ENCODE measurements at places on chromosomes 16 and 17.

GRCh38 chr16:11583166-11583565 lies 3.6 kb downstream of the LITAF start:
- DNase-seq, result no peak

DNA sequence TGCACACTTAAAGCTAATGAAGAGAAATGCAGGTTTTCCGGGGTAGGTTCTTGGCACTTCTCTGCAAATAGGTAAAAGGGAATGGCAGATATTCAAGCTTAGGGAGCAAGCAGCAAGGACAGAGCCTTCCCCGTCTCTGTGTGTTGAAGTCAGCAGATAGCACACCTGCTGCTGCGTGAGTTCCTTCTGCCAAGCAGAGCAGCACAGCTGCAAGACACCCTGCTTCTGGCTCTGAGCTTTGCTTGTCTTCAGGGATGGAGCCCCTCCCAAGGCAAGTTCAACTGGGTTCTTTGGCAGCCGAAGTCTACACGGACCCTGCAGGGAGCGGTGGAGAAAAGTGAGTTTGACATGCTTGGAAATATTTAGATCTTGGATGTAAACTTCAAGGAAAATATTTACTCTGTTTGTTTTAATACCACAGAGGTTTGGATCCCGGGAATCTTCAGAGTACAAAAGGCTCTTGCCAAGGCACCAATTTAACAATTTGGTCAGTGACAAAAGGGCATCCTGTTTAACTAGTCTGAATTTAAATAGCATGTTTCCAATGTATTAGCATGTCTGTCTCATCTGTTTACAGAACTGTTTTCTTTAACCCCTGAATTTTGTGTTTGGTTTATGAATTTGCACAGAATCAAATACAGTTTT lies 113.4 kb upstream of the KCNJ16 start:
- no peak for DNase-seq

GRCh38 chr17:68634345-68634876 lies 33.2 kb upstream of the FAM20A start:
- DNase-seq, result no peak

DNA sequence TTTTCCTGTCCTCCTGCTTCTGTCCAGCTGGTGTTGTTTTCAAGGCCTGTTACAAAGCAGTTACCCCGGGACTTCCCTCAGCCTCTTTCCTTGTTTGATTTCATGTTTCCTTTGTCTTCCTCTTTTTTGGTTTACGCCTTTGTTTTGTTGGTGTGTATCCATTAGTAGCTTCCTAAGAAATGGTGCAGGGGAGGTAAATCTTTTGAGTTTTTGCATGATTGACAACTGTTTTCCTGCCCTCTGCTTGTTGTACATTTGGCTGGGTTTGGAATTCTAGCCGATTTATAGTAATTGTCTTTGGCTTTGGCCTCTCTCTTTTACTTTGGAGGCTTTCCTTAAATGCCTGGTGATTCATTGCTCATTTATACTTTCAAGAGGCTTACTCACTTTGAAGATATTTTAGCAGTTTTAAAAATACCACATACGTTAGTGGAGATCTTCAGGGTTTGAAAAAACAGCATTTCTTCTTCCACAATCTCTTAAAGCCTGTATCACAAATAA lies 32.8 kb downstream of the DNAH2 start:
- no peak for DNase-seq

- DNase-seq, result no peak
Measured at GRCh38 chr16:48613061-48613957, 3.3 kb upstream of the N4BP1 start.

DNA sequence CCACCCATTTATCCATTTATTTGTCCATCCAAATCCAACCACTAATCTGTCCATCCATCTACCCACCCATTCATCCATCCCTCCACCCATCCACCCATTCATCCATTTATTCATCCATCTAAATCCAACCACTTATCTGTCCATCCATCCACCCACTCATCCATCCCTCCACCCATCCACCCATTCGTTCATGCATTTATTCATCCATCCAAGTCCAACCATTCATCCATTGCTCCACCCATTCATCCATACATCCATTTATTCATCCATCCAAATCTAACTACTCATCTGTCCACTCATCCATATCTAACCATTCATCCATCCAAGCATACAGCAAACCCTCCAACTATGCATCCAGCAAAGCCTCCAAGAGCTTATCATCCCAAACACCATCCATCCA lies 267.3 kb downstream of the XYLT1 start:
- DNase-seq, result no peak

DNA sequence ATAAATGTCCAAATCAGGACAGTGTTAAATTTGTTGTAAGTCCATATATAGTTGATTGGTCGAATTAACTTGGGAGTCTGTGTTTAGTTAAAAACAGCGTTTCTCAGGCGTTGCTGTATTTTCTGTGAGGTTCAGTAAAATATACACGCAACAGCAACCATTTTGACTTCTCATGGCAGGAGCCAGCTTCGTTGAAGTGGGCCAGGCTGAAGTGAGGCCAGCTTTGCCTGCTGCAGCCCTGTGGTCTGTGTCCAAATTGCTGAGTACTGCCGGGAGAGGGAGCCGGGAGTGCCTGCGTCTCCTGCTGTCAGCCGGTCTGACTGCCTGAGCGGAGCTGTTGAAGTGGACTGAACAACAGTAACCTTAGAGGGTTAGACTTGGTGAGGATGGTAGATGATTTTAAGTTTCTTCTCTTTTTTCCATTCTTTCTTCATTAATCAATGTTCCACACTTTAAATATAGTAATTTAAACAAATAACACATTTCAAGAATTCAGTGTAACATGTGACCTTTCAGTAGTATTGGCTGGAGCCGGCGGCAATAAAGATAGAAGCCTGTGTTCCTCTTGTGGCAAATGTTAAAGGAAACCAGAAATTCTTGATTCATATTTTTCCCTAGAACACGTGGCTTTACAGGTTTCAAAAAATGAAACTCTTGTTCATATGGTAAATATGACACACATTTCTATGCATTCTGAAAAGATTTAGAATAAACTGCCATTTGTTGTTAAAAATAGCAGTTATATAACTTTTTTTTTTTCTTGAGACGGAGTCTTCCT lies 37.0 kb upstream of the ZNF750 start:
- DNase-seq, result peak; percentile 90

- no peak for DNase-seq
Measured at GRCh38 chr16:12620150-12620549, 183.5 kb downstream of the CPPED1 start.

- no peak for DNase-seq
Measured at GRCh38 chr17:57604771-57605674, 140.1 kb downstream of the CCDC182 start.
